ENCODE measurements at places on chromosomes 16 and 17. TPM values are rescaled to one million over a fixed set of nuclear protein-coding genes. Genes with fewer than 3 reads are reported as not detected.

GRCh38 chr17:38442548-38442947 lies 14.3 kb downstream of the ARHGAP23 start:
- no peak for DNase-seq
- no peak overlapping the region for H3K4me3 ChIP-seq
- peaks cover 4% of the 10 kb centered on the region for H3K4me1 ChIP-seq
- H3K27me3 ChIP-seq: peaks cover 6% of the 10 kb centered on the region
- H3K27ac ChIP-seq: no peak overlapping the region

GRCh38 chr17:50396261-50397110 lies 837 bp downstream of the LRRC59 start:
- H3K27me3 ChIP-seq: peaks cover under 1% of the 10 kb centered on the region
- H3K4me3 ChIP-seq: peak overlapping the region; percentile 83
- H3K4me1 ChIP-seq: peaks cover 35% of the 10 kb centered on the region
- no peak for DNase-seq
- H3K36me3 ChIP-seq: peaks cover 17% of the 10 kb centered on the region

DNA sequence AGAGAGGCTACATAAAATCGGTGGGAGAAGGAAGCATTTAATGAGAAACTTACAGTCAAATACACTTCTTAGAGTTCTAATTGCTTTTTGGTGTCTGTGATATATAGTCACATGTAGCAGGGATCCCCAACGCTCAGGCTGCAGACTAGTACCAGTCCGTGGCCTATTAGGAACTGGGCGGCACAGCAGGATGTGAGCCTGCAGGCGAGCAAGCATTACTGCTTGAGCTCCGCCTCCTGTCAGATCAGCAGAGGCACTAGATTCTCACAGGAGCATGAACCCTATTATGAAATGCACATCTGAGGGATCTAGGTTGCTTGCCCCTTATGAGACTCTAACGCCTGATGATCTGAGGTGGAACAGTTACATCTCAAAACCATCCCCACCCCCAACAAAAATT lies 158.5 kb downstream of the TANC2 start:
- no peak overlapping the region for H3K27ac ChIP-seq
- H3K36me3 ChIP-seq: peaks cover 6% of the 10 kb centered on the region
- DNase-seq: no peak
- H3K27me3 ChIP-seq: no peaks in the 10 kb centered on the region
- peaks cover 16% of the 10 kb centered on the region for H3K4me1 ChIP-seq

Gene GPR179
- polyA plus RNA-seq: not detected

GRCh38 chr16:87411375-87412271 lies 19.5 kb downstream of the MAP1LC3B start:
- H3K4me3 ChIP-seq: no peak overlapping the region
- H3K36me3 ChIP-seq: peaks cover 2% of the 10 kb centered on the region
- no peaks in the 10 kb centered on the region for H3K27me3 ChIP-seq
- H3K27ac ChIP-seq: no peak overlapping the region
- no peaks in the 10 kb centered on the region for H3K4me1 ChIP-seq
- no peak for DNase-seq

DNA sequence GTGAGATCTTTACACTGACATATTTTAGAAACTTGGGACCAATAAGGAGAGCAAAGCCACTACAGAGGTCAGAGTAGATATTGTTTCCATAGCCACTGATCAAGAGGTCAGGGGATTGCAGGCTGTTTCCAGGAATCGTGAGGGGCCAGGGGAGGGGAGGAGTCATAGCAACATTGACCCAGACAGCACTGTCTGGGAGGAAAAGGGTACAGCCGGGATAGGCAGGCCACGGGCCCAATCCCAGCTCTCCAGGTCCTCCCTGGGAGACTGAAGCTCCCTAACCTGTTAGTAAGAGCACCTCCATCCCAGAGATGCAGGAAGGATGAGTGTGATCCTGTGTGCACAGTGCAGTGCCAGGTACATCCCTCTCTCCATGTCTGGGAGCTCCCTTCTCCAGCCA lies 48.5 kb upstream of the TMEM132E start:
- peaks cover 54% of the 10 kb centered on the region for H3K27me3 ChIP-seq
- H3K27ac ChIP-seq: no peak overlapping the region
- no peak overlapping the region for H3K4me3 ChIP-seq
- DNase-seq: no peak

Gene CDC42EP4
- 0.21 TPM for polyA plus RNA-seq

DNA sequence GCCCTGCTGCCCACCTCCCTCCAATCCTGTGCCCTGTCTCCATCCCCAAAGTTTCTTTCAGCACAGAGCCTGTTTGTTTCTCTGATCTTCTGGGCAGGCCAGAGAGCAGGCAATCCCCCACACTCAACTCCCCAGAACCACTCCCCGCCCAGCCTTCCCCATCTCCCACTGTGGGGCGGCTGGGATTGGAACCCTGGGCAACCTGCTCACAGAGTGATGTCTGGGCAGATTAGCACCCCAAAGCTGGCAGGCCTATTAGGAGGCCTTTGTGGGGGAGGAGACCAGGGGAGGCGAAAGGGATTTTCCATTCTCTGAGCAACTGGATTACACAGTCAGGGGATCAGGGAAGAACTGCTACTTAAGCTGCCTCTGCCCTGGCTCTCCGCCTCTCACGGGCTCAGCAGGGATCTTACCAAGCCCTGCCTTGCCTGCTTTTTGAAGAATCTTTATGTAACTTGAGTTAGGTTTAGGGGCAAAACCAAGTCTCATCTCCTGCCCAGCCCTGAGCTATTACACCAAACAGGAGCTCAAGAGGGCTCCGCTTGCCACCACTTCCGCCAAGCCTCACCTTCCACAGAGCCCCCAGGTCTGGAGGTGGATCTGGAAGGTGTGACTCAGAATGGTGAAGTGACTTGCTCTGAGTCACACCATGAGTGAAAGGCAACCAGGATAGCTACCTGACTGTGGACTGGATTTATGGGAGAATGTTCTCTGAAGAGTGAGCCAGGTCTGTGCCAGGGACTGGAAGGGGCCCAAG lies 16.0 kb upstream of the LHX1 start:
- no peak overlapping the region for H3K4me3 ChIP-seq
- no peak for DNase-seq
- no peaks in the 10 kb centered on the region for H3K36me3 ChIP-seq
- no peaks in the 10 kb centered on the region for H3K4me1 ChIP-seq
- no peak overlapping the region for H3K27ac ChIP-seq

DNA sequence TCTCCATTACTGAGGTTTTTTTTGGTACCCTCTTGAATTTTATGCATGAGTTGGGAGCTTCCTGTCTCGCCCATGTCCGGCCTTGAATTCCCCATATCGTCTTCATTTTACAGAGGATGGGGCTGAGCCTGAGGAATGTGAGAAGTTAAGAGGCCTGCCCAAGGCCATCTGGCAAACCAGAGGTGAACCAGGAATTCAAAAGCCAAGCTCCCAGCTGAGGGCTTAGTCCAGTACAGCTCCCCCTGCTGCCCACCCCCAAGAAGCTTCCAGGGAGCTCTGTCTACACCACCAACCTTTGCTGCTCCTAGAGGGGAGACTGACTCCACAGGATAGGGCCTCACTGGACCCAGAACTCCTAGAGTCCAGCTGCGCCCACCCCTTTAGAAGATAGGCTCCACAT lies 20.7 kb upstream of the C16orf78 start:
- peaks cover 43% of the 10 kb centered on the region for H3K27me3 ChIP-seq
- no peaks in the 10 kb centered on the region for H3K36me3 ChIP-seq
- DNase-seq: no peak

DNA sequence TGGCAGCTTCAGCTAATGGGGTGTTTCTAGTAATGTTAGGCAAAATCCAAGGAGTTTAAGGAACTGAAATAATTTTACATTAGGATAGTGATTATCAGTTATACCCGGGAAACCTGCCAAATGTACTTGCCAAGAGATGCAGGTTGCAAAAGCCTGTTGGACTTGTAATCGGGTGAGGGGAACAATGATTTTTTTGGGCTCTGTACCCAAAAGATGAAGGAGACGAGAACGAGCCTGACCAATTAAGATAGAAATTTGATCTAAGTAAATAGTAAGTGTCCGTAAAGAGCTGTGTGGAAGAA lies 56.3 kb upstream of the ARL4D start:
- peaks cover 8% of the 10 kb centered on the region for H3K4me1 ChIP-seq
- no peak overlapping the region for H3K4me3 ChIP-seq
- H3K27me3 ChIP-seq: no peaks in the 10 kb centered on the region
- H3K36me3 ChIP-seq: peaks cover 8% of the 10 kb centered on the region
